ENCODE measurements at places on chromosomes 2 and 18. TPM values are rescaled to one million over a fixed set of nuclear protein-coding genes. Genes with fewer than 3 reads are reported as not detected.

DNA sequence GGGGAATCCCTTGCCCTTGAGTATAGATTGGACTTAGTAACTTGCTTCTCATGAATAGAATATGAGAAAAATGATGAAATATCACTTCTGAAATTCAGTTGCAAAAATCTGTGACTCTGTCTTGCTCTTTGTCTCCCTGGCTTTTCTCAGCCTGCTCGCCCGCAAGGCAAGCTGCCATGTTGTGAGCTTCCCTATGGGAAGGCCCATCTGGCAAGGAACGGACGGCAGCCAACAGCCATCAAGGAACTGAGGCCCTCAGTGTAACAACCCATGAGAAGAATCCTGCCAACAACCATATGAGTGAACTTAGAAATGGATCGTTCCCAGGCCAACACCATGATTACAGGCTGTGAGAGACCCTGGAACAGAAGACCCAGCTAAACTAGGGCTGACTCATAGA lies 58.4 kb upstream of the PGAP1 start:
- DNase-seq = no peak

DNA sequence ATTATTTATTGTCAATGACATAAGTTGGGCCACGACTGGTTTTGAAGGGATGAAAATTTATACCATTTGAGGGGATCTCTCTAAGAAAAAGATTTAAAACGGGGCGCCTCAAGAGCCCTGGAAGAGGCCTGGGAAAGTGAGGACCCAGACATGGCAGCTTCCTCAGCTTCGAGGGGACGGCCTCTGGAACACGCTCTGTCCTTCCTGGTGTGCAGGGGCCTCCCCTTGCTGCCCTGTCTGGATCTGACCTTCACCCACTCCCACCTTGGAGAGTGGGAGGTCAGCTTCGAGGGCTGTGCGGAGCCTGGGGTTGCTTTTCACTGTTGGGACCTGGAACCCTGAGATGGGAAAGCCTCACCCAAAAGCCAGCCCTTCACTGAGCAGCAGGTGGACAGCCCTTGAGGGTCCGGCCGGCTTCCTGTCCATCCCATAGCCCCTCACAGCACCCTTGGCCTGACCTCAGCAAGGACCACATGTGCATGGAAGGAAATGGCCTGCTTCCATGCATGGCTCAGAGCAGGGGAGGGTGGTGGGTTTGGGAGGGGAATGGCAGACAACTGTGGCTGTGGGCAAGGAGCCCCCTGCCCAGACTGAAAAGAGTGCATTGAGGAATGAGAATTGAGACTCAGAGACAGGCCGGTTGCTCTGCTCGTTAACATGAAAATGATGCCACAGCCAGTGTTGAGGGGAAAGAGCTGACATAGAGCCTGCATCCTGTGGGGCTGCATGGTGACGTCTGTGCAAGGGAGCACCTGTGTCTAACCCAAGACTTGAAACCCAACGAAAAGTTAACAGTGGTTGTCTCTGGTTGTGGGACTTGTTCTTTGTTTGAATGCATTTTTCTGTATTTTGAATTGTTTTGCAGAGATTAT lies 16.3 kb downstream of the FBLN7 start:
- no peak for DNase-seq

DNA sequence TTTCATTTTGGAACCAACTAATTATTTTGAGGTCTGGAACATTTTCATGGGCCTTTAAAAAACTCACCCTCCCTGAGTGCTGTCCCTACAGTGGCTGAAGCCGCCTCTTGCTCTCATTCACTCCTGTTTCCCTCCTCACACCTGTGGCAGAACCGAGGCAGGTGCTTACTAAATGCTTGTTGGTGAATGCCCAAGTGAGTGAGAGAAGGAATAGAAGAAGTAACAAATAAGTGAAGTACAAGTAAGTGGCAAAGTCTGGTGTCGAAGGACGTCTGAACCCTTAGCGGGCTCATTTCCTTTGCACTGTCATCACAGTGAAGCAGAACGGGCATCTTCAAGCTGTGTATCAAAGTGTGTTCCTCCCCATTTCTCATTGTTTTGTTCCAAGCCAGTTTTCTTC lies 135.2 kb downstream of the RHBDD1 start:
- DNase-seq = no peak

DNA sequence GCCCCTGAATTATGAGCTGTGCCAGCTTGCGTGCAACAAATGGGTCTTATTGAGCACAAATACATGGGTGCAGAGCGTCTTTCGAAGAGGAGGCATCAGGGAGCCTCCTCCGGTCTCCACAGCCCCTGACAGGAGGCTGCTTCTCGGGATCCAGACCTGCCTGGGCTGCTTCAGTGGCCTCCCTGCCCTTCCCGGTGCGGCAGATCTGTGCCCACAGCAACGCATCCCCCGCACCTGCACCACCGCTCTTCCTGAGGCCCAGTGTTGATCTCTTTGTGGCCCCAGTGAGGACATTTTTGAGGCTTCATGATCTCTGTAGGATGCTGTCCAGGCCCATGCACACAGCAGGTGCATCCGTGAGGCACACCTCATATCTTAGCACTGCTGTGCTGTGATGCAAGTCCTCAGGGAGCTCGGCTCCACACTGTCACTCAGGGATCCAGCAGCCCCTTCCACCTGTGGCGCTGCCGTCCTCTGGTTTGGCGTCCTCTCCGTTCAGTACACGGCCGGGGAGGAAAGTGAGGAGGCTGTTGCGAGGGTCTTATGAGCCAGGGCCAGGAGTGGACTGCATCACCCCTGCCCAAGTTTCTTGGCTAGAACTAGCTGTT lies 17.4 kb downstream of the RTP5 start:
- no peak for DNase-seq

GRCh38 chr2:46568212-46569009 lies 89.0 kb downstream of the TMEM247 start:
- DNase-seq = no peak

GRCh38 chr18:79887181-79888000 lies 64.1 kb downstream of the SLC66A2 start:
- no peak for DNase-seq

DNA sequence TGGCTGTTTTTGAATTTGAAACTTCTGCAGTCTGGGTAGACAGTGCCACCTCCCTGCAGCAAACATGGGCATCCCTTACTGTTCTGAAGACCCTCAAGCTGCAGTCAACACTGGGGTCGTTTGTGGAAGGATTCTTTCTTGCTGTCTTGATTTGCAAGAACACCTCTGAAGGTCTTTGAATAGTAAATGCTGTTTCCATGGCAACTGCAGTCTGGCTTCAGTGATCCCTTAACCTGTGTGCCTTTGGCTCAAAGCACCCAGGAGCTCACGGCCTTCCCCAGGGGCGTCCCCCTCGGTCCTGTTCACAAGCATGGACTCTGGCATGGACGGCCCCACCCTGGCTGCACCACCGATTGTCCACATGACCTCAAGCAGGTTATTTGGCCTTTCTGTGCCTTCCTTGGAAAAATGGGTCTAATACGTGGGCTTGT lies 38.3 kb downstream of the LRRFIP1 start:
- DNase-seq = no peak

- DNase-seq = no peak
Observed at GRCh38 chr18:78406743-78407465, 572.7 kb upstream of the SALL3 start.

GRCh38 chr2:121644715-121645114 lies 4.5 kb downstream of the CLASP1 start:
- DNase-seq = no peak

DNA sequence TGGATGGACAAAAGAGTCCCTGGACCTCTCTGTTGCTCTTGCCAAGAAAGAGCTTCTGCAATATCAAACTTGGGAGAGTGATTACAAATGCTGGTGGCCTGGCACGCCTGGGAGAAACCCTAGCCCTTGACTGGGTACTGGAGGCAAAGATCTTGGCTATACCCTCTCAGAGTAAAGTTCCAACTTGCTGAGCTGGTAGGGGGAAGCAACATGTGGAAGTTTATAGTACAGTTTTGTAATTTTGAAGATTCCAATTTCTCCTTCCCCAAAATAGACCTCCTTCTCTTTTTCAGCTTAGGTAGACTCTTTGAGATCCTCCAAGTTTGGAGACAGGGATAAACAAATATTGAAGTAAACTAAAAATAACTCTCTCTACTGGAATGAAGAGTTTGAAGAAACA lies 645.3 kb downstream of the NR4A2 start:
- DNase-seq = no peak

- peak; percentile 15 for DNase-seq
Observed at GRCh38 chr2:186683341-186683740, 10.5 kb upstream of the FAM171B start.

- peak; percentile 11 for DNase-seq
Observed at GRCh38 chr2:2464094-2464493, 133.0 kb upstream of the MYT1L start.

- no peak for DNase-seq
Observed at GRCh38 chr2:106098081-106098480, 96.0 kb downstream of the UXS1 start.

DNA sequence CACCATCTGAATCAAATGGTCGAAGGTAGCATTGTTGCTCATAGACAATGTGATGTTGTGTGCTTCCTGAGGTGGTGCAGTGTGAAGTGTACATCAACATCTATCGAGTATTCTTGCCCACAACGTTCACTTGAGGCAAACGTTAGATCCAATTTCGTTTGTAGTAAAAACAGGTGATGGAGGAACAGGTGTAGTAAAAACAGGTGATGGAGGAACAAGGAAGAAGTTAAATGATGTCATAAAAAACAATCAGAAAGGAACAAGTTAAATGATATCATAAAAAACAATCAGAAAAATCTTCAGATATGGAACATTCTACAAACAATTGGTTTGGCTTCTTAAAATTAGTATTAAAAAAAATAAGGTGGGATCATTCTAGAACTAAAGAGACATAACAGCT lies 11.3 kb downstream of the WDR7 start:
- DNase-seq = no peak

DNA sequence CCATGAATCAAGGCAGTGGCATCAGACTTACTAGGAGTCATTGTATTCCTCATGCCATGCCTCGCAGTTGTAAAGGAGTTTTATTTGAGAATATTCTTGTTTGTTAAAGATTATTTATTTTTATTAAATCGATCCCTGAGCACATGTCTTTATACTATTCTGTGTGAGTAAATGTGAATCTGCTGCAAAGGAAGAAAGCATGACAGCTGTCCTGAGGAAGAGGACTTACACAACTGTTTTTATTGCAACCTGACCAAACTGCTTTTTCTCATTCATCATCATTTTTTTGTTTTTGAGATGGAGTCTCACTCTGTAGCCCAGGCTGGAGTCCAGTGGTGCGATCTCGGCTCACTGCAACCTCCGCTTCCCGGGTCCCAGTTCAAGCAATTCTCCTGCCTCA lies 34.1 kb downstream of the INO80D start:
- DNase-seq = no peak

DNA sequence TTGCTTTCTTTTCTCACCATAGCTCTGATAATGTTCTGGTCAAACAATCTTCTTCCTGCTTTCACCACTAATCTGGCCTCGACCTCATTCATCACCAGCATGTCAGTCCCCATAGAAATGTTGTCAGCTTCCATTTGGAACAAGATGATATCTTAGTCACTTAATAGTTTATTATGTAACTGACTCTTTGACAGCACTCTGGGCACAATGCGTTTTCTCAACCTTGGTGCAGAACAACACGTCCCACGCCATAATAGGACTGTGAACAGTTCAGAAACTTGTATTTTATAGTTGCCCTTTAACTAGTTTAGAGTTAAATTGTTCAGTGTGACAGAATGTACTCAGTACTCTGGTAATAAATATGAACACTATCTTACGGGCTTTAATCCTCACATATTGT lies 106.0 kb downstream of the MC4R start:
- no peak for DNase-seq

- no peak for DNase-seq
Observed at GRCh38 chr18:27062802-27063201, 122.3 kb downstream of the CHST9 start.

DNA sequence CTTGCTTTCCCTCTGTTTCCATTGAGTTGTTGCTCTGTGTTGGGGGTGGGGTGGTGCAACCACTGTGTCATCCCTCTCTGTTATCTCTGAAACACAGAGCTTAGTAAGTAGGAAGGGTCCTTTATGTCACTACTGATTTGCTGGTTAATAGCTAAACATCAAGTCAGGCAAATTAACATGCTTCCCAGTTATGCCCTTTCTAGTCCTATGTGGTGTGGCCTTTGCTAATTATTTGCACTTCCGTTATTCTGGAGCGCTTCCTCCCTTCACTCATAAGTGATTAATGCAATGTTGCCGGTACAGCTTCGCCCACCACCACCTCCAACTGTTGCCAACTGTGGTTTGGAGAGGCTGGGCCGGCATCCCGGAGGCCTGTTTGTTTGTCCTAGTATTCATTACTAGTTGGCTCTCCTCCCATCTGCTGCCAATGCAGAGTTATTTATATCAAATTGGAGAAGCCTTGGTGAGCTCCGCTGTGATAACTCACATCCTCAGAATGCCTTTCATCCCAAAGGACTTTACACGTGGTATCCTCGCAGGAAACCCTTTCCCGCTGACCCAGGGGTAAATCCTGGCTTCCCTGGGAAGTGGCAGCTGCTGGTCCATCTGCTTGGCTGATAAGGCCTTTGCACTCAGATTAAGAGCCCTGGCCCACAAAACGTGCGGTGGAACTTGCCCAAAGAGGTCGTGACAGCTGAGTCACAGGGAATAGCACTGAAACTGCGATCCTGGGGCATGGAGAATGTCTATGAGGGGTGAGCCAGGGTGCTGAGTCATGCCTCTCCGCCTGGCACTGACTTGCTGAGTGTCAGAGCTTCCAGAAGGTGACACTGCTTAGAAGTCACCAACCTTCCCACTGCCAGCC lies 72.0 kb upstream of the ZCCHC2 start:
- DNase-seq = no peak

GRCh38 chr2:146944601-146945000 lies 900.2 kb upstream of the ACVR2A start:
- no peak for DNase-seq

LGALSL gene
- polyA plus RNA-seq = 23.1 TPM

C2orf78 gene
- polyA plus RNA-seq = not detected

ALPP gene
- not detected for polyA plus RNA-seq

TWIST2 gene
- polyA plus RNA-seq = 7.3 TPM

TTN gene
- 337 TPM for polyA plus RNA-seq

Data from hindlimb muscle (tissue), 1 donor.